Activated T-cell treated with anti-CD3 and anti-CD28 coated beads, Interleukin-2, amount 50 U/mL, for 72 hours (primary cell): ENCODE measurements at places on chromosomes 3 and 15. TPM values are rescaled to one million over a fixed set of nuclear protein-coding genes. Genes with fewer than 3 reads are reported as not detected.

- DNase-seq: no peak
Measured at GRCh38 chr3:27228805-27229204, 140.4 kb downstream of the NEK10 start.

DNA sequence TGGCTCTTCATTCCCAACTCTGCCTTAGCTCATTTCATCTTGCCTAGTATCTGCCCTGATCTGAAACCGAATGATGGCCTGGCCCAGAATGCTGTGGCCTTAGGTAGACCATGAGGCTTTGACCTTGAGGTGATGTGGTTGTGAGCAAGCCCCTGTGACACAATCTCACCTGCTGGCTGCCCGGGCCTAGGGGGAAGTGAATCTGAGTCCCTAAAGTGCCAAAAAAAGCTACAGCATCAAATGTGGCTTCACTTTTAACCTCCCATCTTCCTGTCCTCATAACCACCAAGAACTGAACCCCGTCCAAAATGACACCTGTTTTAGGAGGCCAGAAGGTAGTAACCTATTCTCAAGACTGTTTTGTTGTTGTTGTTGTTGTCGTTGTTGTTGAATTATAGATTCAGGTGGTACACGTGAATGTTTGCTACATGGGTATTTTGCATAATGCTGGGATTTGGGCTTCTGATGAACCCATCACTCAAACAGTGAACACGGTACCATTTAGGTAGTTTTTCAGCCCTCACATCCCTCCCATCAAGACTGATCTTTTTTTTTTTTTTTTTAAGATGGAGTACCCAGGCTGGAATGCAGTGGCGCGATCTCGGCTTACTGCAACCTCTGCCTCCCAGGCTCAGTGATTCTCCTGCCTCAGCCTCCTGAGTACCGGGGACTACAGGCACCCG is 54.6 kb downstream of the MCCC1 start:
- no peak for DNase-seq

- no peak for DNase-seq
Measured at GRCh38 chr3:43784640-43785011, 93.9 kb downstream of the ABHD5 start.

- peak; percentile 38 for DNase-seq
Measured at GRCh38 chr3:71416876-71417275, 166.7 kb downstream of the FOXP1 start.

DNA sequence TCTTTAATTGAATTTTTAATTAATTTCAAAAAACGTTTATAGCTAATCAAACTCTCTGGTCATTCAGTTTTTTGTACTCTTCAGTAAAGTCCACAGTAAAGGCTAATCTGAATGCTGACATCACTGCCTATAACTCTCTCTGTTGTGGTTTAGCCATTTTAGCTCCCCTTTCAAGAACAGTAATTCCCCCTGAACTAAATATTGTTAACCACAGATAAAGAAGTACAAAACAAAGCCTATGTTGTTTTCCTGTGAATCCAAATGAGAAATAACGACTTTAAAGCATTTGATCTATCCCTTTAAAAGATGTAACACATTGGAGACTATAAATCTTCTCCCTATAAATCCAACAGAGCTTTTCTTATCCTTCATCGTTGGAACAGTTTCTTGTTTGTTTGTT is 94.2 kb downstream of the ZBTB20 start:
- DNase-seq: no peak

DNA sequence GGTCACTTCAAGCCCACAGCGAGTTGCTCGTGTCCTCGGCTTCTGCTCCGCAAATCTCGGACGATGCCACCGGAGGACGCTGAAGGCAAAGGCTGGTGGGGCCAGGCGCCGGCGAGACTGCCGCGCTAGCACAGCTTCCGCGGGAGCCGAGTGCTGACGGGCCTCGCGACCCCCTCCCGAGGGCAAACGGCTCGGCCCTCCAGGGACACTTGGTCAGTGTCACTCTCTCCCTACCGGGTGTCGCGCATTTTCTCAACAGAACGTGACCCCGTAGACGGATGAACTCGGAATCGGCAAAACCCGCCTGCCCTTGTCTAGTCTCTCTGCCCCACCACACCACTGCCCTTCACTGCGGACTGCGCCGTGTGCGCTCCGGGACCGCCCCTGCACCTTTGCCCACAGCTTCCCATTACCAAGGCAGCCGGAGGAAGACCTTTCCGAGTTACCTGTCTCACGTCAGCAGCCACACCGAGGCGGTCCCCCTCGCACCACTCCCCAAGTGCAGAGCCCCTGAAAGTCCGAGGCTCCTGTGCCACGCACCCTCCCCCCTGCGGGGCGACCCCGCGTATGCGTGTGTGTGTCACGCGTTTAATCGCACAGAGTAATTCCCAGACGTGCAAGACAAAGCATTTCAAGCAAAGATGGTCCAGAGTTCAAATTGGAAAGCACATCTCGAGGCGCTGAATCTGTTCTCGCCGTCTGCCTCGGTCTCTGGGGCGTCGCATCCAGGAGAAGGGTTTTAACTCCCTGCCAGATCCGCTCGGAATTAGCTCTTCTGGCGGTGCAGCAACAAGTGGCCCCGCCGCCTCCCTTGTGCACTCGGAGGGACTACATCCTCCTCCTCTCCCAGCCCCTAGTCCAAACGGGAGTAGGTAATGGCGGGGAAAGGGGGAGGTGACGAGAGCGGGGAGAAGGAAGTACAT is 245.0 kb upstream of the TOPAZ1 start:
- peak; percentile 45 for DNase-seq

- no peak for DNase-seq
Measured at GRCh38 chr3:39752751-39753150, 56.7 kb upstream of the MYRIP start.

The SLC12A1 gene
- total RNA-seq: not detected

The DNAH12 gene
- total RNA-seq: 0.21 TPM

The MEX3B gene
- 1.4 TPM for total RNA-seq

The SV2B gene
- total RNA-seq: 0.30 TPM

The SPATA12 gene
- not detected for total RNA-seq
